ENCODE measurements at places on chromosomes 2 and 18.
A peak's percentile ranks its signal among the peaks of the same experiment; 100 is the strongest.

GRCh38 chr2:144835634-144836350, 315.9 kb upstream of the ZEB2 start:
- no peak for DNase-seq

DNA sequence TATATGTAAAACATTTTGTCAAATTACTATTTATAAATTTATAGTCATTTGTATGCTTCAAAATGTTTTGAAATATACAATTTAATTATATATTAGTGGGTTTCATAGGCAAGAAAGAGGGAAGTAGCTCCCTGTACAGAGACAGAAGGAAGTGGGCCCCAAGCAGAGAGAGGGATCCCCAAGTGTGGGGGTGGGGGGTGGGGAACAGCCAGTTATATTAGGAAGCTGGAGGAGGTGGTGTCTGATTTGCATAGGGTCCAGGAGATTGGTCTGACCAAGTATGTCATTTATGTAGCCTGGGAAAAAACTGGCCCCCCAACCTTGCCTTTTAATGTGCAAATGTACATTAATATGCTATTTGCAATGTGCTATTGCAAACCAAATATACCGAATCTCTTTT, 76.5 kb upstream of the ZSWIM2 start:
- no peak for DNase-seq

DNA sequence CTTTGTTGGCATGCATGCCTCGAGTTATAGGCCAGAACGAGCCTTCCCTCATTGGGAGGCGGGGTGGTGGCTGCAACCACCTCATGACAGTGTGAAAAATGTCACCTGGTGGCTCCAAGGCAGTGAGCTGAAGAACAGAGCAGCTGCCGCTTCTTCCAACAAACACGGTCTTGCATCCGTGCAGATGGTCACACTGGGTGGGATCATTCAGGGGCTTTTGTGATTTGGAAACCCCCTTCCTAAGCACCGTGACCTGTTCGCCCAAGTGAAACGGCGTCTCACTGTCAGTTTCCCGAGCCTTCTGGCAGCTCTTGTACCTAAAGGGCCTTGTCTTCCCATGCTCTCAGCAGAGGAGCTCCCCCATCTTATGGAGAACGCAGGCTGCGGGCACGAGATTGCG, 159.7 kb downstream of the NAPG start:
- no peak for DNase-seq

- no peak for DNase-seq
These were observed 31.9 kb downstream of the TFCP2L1 start for GRCh38 chr2:121253021-121253673.

DNA sequence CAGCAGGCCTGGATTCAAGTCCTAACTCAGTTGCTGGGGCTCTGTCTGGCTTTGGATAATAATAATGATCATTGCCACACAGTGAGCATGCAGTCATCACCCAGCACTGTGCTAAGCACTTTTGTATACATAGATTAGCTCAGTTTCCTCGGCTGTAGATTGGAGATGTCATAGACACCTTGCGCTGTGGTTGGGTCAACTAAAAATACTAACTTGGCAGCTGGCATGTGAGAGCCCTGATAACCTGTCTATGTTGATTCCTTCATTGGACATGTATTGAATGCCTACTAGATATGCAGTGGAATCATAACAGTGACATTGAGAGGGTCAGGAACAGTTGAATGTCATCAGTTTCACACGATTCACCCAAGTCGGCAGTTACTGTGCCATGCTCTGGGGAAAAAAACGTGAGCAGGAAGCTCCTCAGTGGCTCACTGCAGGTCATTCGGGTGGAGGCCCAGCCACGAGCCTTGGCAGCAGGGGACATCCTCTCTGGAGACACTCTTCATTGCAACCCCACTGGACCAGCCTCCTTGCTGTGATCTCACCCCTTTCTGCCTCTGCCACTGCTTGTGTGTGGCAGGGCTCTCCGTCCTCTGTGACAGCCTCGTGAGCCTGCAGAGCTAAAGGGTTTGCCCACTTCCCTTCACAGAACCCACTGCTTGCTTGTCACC, 85.3 kb downstream of the NPAS2 start:
- no peak for DNase-seq

- DNase-seq, result peak; percentile 32
These were observed 68.6 kb downstream of the CIB4 start for GRCh38 chr2:26572591-26572990.

- no peak for DNase-seq
These were observed 1922.3 kb upstream of the CELF4 start for GRCh38 chr18:39487932-39488331.

DNA sequence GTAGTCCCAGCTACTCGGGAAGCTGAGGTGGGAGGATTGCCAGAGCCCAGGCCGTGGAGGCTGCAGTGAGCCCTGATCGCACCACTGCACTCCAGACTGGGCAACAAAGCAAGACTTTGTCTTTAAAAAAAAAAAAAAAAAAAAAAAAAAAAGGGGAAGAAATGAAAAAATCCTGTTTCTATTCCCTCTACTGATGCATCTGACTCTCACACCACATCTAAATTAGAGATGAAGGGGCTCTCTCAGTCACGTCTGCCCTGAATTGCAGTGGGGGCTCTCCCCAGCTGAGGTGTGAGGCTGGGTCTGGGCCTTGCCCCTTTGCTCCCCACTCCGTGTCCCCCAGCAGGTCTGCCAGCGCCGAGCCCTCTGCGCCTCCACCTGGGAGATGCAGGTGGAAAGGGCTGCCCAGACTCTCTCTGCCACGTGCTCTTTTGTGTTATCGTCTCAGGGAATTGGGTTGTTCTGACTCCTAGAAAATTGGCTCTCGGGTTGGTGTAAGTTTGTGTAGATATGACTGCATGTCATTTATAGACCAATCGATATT, 30.2 kb downstream of the TRAPPC12 start:
- no peak for DNase-seq

GRCh38 chr18:9417073-9417851, 58.1 kb upstream of the RALBP1 start:
- DNase-seq, result no peak

- DNase-seq, result no peak
These were observed 3.2 kb downstream of the MTHFD2 start for GRCh38 chr2:74201596-74201995.

GRCh38 chr2:181742922-181743722, 62.8 kb upstream of the NEUROD1 start:
- no peak for DNase-seq

GRCh38 chr2:121006743-121007489, 271.2 kb downstream of the GLI2 start:
- no peak for DNase-seq

DNA sequence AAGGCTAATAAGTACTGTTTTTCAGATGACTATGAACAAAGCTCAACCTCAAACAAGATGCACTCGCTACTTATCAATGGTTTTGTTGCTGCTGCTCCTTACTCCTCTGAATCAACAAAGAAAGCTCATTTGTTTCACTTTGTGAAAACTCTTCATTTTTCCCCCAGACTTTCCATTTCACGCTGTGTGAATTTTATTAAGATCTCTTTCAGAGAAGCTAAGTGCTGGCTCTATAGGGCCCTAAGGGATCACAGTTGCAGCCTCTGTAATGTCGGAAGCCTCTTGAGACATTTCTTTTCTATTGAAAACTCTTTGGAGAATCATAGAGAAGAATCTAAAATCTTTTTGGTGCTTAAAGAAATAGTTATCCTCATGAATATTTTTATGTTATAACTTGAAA, 209.8 kb downstream of the CD226 start:
- no peak for DNase-seq

- no peak for DNase-seq
These were observed 4.4 kb upstream of the METTL21A start for GRCh38 chr2:207629553-207629952.

GRCh38 chr2:42931146-42931817, 138.9 kb upstream of the HAAO start:
- DNase-seq, result no peak

DNA sequence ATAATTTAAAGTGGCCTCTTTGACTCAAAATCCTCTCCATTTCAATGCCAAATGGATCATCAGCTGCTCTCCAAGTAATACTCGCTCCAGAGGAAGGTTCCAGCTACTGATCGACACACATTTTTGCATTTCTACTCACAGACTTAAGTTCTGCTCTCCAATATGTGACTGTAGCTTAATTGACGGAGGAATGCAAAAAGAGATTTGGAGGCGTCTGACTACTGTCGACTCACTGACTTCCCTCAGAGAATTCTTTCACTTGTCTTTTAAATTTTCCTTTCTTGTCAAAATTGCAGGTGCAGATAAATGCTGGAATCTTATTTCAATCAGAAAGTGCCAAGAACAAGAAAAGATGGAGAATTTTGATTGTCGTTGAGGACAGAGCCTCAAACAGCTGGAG, 84.1 kb upstream of the PAPOLG start:
- no peak for DNase-seq

DNA sequence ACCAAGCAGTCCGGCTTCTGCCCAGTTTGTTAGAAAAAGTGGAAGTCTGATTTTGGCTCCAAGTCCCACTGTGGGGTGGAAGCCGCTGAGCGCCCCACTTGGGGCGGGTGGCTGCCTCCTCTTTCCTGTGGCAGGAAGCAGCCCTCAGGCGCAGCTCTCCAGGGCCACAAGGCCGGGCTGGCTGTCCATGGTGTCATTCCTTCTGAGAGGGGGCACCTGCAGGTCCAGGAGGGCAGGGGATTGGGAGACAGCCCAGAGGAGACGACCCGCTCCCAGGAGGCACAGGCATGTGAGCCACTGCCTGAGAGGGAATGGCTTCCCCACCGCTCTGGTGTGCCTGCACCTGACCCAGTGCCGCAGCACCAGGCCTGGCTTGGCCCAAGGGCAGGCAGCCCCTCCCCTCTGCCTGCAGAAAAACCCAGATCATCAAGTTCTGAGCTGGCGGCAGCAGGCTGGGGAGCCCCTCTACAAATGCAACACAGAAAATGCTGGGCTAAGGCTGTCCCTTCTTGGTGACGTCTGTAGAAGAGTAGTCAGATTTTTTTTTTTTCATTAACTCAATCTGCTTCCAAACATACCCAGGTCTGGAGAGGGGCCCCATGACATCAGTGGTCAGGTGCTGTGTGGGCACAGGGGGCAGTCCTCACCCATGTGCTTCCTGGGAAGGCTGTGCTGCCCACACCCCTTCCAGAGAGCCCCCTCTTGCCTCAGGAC, 38.4 kb downstream of the HS6ST1 start:
- DNase-seq, result no peak

GRCh38 chr18:31657823-31658669, 26.3 kb downstream of the B4GALT6 start:
- no peak for DNase-seq

- no peak for DNase-seq
These were observed 38.3 kb downstream of the MYO7B start for GRCh38 chr2:127573771-127574170.

DNA sequence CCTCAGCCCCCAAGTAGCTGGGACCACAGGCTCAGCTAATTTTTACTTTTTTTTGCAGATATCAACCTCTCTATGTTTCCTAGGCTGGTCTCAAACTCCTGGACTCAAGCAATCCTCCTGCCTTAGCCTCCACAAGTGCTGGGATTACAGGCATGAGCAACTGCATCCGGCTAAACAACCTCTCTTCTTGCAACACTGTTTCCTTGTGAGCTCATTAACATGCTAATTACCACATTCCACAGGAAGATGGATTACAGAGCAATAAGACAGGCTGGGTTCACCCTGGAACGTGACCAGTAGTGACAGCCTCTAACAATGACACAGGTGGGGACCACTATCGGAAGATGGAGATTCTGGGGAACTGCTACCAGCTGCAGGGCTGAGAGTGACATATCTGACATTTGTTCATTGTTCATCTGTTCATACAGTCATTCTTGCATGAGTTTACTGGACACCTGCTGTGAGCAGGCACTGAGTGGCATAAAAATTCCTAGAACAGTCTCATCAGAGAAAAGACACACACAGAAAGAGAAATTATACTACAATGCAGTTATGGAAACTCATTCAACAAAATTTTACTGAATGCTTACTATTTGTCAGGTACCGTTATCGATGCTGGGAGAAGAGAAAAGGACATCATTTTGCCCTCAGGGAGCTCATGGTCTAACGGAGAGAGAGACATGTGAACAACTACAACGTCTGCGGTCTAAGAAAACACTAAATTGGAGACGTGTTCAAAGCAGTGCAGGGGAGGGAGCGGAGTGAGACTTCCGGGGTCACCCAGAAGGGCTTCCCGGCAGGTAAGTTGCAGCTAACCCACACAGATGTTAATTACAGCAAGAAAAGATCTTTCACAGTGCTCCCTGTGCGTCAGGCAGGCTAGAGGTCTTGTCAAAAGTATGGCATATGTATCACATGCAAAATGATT, 37.6 kb downstream of the PROC start:
- no peak for DNase-seq

GRCh38 chr2:200193791-200194190, 112.7 kb upstream of the SPATS2L start:
- no peak for DNase-seq

- DNase-seq, result no peak
These were observed 34.6 kb upstream of the PAIP2B start for GRCh38 chr2:71261534-71261933.

All from RWPE2 (cell line).